ENCODE measurements at places on chromosomes 12 and 14.

DNA sequence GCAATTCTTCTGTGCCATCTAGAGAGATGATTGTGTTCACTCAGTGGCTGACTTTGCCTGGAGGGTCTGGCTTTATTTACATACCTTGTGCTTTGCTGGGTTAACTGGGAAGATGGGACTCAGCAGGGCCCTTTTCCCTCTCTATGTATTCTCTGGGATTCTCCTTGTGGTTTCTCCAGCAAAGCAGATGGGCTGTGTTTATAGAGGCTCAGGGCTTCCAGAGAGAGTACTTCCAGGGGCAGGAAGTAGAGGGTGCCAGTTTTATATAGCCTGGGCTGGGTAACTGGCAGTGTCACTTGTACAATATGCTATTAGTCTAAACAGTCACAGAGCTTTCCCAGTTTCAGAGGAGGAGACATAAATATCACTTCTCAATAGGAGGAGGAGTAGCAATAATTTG is 509.9 kb downstream of the DIO2 start:
- DNase-seq = no peak

DNA sequence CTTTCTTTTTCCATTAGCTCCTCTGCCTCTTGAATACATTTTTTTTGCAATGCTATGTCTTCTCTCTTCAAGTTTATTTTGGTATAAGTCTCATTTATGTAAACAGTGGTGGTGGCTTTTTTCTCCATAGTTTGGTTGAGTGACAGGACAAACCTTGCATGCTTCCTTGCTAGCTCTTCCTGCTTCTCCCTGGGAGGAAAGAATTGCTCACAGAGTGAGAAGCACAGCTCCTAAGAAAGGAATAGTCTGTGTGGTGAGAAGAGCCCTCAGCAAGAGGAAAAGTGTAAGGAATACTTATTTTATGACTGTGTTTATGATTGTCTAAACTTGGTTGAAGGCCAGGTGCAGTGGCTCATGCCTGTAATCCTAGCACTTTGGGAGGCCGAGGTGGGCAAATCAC is 11.5 kb downstream of the CCDC175 start:
- DNase-seq = no peak

GRCh38 chr12:54413284-54414190 is 5.5 kb downstream of the ITGA5 start:
- DNase-seq = peak; percentile 90

DNA sequence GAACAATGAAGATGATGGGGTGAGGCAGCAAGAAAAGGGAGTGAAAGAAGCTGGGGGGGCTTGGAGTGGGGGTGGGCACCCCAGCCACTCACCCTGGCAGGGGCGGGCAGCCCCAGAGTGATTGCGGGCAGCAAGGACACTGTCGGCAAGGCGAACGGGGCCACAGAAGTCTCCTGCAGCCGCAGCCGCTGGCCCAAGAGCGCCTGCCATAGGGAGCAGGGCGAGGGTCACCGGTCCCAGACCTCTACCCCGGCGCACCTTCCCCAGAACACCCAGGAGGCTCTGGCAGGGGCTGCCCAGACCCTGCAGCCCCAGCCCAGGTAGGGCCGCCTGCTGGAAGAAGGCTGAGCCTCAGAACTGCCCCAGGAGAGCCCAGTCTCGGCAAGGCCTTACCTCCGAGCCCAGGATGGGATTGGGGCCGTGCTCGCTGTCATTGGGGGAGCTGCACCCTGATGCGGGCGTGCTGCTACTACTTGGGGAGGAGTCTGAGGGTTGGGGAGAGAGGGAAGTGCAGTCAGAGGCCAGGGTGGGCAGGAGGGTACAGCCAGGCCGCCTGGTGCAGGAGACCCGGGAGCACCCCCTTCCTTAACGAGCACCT is 22.9 kb downstream of the SLC48A1 start:
- no peak for DNase-seq

GRCh38 chr14:64060199-64060545 is 207.4 kb downstream of the SYNE2 start:
- no peak for DNase-seq

DNA sequence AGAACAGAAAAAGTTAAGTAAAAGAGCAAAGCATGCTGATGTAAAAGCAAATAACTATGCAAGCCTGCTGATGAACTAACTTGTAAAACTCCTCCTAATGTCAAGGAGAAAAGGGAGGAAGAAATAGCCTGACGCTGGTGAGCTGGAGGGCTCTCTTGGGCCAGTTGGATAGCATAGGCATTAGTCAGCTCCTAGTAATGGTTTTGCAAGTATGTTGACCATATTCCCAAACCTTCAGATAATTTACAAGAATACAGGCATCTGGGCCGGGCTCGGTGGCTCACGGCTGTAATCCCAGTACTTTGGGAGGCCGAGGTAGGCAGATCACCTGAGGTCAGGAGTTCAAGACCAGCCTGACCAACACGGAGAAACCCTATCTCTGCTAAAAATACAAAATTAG is 871.4 kb downstream of the C12orf50 start:
- DNase-seq = no peak

DNA sequence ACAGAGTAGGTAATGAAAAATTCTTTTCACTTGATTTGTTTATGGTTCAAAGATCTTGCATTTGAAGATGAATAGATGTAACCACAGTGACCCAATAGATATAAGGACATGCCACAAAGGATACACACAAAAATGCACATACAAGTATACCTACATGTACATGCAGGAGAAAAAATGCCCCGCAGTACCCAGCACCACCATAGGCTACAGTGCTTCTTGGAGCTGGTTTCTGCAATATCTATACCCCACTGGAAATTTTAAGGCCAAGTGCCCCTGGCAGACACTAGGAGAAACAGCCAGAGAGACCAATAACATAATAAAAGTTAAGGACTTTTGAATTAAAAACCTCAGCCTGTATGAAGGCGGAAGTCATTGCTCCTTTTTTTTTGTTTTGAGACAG is 12.1 kb upstream of the STAC3 start:
- DNase-seq = no peak

DNA sequence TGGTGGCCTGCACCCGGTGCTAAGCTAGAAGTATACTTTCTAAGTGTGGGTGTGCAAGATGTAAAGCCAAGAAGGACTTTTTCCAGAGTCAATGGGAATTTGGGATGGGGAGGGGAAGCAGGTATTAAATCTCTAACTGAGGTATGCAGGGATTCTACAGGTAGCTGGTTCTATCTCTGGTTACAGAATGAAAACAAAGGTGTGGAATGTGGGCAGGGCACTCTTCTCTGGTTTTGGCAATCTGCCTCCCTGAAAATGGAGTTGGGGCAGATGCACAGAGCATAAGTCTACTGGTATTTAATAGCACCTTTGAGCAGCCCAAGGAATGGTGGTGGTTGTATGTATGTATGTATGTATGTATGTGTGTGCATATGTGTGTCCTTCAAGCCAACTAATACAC is 66.7 kb upstream of the PPP1R12A start:
- DNase-seq = no peak

Data from Jurkat, Clone E6-1 (cell line).